ENCODE measurements at places on chromosomes 7 and 10.

- DNase-seq = no peak
Observed at GRCh38 chr7:116583653-116584052, 58.8 kb downstream of the CAV1 start.

- DNase-seq = no peak
Observed at GRCh38 chr10:91378061-91378460, 32.1 kb upstream of the HECTD2 start.

GRCh38 chr10:62690703-62691102 lies 113.8 kb upstream of the ADO start:
- DNase-seq = no peak

GRCh38 chr10:13396369-13396768 lies 48.3 kb upstream of the SEPHS1 start:
- no peak for DNase-seq

DNA sequence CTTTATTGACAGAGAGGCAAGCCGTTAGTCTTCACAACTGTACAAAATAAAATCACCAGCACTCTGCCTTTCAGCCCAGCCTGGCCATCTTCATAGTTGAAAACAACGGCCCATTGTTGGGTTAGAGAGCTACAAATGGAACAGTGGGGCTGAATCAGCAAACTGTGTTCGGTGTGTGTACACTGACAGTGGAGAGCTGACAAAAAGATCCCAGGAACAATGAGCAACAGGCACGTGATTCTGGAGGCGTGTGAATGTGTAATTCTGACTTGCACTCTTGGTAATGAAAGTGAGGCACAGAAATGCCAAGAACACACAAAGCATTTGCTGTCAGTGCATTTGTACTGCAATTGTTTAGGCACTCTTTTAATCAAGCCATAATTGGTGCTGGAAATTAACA lies 303.7 kb downstream of the WDR11 start:
- no peak for DNase-seq

GRCh38 chr7:25739143-25739542 lies 412.9 kb upstream of the NFE2L3 start:
- DNase-seq = no peak

DNA sequence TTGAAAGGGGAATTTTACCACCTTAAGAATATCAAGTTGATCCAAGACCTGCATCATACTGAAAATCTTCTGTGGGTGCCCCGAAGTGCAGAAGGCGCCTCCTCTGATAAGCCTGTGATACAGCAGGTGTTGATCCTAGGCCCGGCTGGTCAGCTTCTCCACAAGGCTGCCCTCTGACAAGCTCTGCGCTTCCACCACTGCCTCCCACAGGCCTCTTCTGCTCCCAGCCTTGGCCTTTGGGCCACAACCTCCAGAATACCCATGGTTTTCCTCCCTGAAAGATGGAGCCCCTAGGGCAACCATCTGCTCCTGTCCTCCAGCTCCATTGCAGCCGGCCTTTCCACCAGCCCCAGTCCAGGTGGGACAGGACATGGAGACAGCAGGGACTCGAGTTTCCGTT lies 5.6 kb upstream of the OGDHL start:
- DNase-seq = no peak

DNA sequence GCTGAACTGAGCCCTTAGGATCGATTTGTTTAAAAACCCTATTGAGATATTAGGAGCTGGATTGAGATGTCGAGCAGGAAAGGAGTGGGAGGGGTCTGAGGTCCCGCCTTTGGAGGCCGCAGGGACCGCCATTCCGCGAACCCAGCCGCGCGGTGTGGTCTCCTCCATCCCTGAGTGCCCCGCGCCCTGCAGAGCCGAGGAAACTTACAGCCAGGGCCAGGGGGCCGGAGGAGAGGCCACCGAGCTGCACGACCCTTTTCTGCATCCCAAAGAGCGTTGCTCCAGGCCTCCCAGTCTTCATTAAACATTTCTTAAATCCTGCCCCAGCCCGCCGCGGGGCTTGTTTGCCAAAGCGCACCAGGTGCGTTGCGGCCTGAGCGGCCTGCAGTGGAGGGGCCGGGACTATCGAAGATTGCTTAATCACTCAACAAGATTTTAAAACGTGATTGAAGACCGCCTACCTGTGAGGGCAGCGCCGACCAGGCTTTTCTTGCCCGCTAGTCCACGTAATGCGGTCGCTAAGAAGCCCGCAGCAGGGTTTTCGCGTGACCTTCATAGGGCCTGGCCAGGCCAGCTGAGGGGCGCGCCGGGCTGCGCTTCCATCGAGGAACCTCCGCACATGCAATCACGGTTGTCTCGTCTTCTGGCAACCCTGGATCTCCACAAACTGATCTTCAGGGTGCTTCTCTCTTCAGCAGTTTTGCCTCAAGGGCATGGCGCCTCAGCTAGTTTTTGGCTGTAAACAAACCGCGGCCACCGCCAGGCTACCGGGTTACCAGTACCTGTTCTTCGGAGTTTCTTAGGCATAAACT lies 2.0 kb upstream of the CTBP2 start:
- DNase-seq = no peak

DNA sequence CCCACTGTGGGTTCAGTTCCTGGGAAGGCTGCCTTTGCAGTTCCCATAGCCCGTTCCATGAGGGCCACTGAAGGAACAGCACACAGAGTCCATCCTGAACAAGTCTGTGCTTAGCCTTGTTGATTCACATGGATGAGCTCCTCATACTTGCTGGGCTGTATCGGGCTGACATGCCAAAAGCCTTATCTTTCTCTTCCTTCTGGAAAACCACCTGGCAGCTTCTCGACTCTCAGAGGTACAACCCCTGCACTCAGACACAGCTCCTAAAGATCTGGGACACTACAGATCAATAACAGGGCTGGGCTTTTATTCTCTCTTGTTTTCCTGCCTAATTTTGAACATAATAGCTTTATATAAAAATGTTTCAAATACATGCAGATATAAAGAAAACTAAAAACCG lies 667.2 kb downstream of the SDK1 start:
- DNase-seq = no peak

GRCh38 chr7:153052206-153052605 lies 292.7 kb downstream of the ACTR3B start:
- no peak for DNase-seq

DNA sequence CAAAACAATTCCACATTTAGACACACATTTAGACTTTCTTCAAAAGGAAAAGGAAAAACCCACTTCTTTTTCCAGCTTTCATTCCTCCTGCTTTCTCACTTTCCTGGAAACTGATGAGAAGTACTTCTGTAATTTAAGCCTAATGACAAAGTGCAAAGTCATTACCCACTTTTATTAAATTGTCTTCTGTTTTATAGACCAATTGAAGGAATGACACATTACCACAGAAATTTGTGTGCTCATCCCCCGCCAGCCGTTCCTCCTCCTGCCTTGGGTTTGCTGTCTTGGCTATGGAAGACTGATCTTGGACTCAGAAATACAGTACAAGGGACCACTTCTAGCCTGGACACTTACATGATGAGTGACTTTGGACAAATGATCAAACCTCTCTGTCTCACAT lies 717.8 kb downstream of the SORCS3 start:
- no peak for DNase-seq

DNA sequence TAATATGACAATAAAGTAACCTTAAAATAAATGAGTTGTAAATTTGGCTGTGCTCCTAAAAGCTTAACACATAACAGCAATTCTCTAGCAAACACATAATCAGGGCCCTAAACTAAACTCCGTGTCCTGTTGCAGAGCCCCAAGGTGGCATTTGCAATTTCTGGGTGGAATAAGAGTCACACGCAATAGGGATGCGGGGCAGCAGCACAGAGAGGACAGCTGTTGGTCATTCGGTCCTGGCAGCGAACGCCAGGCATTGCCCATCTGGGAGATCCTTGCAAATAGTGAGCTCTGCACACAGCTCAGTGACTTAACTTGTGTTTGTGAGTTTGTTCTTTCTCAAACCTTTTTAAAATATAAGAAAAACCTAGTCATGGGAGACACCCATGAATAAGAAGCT lies 25.7 kb downstream of the PAXIP1 start:
- no peak for DNase-seq

DNA sequence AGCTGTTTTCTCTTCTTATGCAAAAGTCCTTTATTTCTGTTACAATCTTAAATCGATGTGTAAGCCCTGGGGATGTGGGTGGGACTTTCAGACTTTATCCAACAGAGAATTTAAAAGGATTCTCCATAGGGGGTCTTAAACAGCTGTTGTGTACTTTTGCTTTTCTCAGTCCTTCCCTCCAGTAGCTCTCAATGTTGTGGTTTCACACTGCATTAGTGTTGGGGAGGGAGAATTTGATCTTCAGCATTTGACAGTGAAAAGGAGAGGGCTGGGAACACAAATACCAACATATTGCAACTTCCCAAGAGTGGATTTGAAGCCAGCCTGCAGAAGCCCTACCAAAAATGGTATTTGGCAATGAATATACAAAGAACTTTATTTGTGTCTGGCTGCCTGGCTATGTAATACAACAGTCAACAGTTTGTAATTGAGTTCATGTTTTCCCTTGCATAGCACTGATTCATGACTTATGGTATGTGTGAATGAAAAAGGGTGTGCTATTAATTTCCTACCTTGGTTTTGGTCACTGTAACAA lies 80.1 kb upstream of the CAPZA2 start:
- DNase-seq = peak; percentile 32

- DNase-seq = no peak
Observed at GRCh38 chr7:93298671-93299070, 66.5 kb downstream of the VPS50 start.
